NCI-H460 (cell line): ENCODE measurements at places on chromosomes 7 and 10. TPM values are rescaled to one million over a fixed set of nuclear protein-coding genes. Genes with fewer than 3 reads are reported as not detected.

Gene KCNIP2
- 2.0 TPM in 2 replicates for total RNA-seq

Gene ERVW-1
- total RNA-seq = not detected in 2 replicates

Gene SND1
- 184 and 193 TPM in 2 replicates for total RNA-seq

Gene TMEM254
- 31.6 and 41.9 TPM in 2 replicates for total RNA-seq

Gene CACNB2
- total RNA-seq = 2.5 and 2.6 TPM in 2 replicates

Gene CYP2E1
- 1.4 and 1.6 TPM in 2 replicates for total RNA-seq

Gene IGFBP3
- 336 and 359 TPM in 2 replicates for total RNA-seq

Gene CHAT
- not detected in 2 replicates for total RNA-seq

Gene CFAP70
- total RNA-seq = 0.15 and 0.32 TPM in 2 replicates

Gene STEAP1B
- 5.1 and 5.4 TPM in 2 replicates for total RNA-seq

Gene CLDN12
- 39.9 and 45.3 TPM in 2 replicates for total RNA-seq

Gene LRRC4
- not detected in 2 replicates for total RNA-seq

Gene PROSER2
- total RNA-seq = 7.2 and 10.3 TPM in 2 replicates

Gene EPHB4
- 45.3 and 49.1 TPM in 2 replicates for total RNA-seq

Gene AZGP1
- not detected in 2 replicates for total RNA-seq

Gene LLCFC1
- total RNA-seq = not detected in 2 replicates

Gene GOLGA7B
- 0.02 TPM in 1 of 2 replicates, not detected in the other for total RNA-seq

Gene CACNA2D1
- total RNA-seq = 13.6 and 15.7 TPM in 2 replicates

Gene ACTA2
- total RNA-seq = 40.4 and 41.7 TPM in 2 replicates

Gene ADAM22
- total RNA-seq = 3.3 and 3.6 TPM in 2 replicates

Gene SLC18A3
- not detected in 2 replicates for total RNA-seq

Gene SLC39A12
- not detected in 2 replicates for total RNA-seq

Gene CYP3A7
- not detected in 2 replicates for total RNA-seq

Gene HSPA14
- 19.1 and 20.6 TPM in 2 replicates for total RNA-seq

Gene TLX1
- total RNA-seq = not detected in 2 replicates

Gene C7orf33
- total RNA-seq = not detected in 2 replicates
